ENCODE measurements at places on chromosomes 6 and 20.

GRCh38 chr6:129492260-129492659 is 217.7 kb downstream of the ARHGAP18 start:
- DNase-seq, result no peak

DNA sequence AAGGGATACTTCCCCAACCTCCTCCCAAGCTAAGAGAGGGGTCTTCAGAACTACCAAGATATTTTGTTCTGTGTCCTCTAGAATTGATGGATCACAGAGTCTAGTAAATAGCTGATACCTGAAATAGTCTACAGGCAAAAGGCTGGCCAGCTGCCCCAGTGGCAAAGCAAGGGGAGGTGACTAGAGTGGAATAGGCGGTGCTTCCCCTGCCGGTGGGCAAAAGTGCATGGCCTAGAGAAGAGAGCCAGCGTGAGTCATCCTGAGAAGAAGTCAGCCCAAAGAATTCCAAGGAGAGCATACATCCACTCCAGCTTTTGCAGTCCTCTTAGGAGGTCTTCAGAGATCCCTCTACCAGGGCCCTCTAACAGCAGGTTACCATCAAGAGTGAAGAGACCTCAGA is 14.7 kb downstream of the DPPA5 start:
- no peak for DNase-seq

GRCh38 chr20:20904501-20904831 is 192.0 kb upstream of the RALGAPA2 start:
- DNase-seq, result no peak

DNA sequence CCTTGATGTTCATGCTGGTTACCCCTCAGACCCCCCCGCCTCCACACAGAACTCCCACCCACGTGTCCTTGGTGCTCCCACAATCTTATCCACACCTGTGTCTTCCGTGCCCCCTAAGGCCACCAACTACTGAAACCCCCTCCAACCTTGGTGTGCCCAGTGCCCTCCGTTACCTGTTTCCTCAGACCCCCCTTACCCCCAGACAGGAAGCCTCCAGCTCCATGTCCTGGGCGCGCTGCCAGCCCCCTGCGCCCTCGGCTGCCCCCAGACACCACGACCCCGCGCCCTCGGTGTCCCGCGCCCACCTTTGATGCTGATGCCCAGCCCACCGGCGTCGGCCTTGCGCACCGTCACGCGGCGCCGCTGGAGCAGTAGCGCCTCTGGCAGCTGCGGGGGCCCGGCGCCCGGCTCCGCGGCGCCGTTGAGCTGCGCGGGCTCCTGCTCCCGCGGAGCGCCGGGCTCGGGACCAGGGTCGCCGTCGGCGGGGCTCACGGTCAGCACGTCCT is 504 bp downstream of the SNTA1 start:
- peak; percentile 42 for DNase-seq

DNA sequence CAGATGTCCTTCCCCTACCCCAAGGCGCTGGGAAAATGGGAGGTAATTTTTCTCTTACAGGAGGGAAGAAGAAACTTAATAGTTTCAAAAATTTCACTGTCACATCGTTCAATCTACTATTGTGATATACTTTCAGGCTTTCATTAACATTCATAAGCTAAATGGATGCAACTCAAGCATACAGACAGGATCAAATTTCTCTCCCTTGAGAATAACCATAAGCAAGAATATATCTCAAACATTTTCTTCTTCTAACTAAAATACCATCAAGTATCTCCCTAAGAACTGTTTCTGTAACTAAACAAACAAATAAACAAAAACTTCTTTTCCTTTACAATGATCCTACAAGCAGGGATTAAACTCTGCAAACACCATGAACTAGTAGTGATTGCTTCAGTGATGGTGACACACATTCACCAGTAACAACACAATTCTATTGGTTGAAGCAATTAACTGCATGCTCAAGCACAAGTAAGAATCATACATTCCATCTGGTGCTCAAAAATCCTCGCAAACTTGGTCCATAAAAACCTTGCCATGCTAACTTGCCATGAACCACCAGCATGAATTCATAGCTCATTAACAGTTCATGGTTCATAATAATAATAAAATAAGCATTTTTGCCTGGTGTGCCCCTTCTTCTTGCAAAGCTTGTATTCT is 183.8 kb downstream of the PTPRK start:
- DNase-seq, result no peak

Measured in activated naive CD4-positive, alpha-beta T cell treated with anti-CD3 and anti-CD28 coated beads, Interleukin-2, amount 50 U/mL, for 16 hours (primary cell).